Mucosa of gallbladder (tissue), 1 donor: ENCODE measurements at places on chromosomes 3 and 15. TPM values are rescaled to one million over a fixed set of nuclear protein-coding genes. Genes with fewer than 3 reads are reported as not detected.

The FAM240A gene
- total RNA-seq, result not detected

The SLC35G2 gene
- total RNA-seq, result 3.4 TPM

The MAP6D1 gene
- total RNA-seq, result 1.1 TPM

DNA sequence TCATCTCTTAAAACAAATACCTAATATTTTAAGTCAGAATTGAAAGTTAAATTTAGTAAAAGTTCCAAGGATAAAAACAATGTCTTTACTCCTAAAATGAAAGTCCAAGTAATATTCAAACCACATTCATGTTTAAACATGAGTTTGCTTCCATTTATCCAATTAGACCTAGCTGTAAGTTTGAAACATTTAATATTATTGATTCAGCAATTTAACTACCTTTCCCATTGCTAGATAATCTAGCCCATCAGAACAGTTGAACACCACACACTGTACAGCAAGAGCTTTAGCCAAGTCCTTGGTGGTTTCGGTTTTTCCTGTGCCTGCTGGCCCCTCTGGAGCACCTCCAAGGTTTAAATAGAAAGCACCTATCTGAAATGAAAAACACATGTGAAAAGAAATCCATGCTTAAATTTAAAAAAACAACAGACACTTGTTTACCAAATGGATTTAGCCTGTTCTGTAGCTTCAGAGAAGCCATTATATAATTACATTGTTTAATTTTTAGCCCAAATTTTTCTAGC, 97.8 kb downstream of the DNAH12 start:
- no peak for DNase-seq

DNA sequence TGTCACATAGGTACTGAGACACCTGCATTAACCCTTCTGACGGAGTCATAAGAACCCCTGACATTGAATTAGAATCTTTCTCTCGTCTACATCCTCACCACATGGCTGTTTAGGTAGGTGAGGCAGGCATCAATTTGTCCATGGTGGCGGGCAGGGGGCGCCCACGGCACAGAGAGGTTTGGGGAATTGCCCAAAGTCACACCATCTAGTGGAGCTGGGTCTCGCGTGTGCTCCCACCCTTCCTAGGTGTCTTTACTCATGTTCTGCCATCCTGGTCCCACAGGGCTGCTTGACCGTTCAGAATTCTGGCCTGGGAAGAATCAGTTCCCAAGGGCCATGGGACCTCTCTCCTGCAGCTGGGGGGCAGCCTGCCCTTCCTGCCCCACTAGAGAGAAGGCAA, 14.7 kb upstream of the DLL4 start:
- no peak for DNase-seq
